ENCODE measurements at places on chromosomes 2 and 18.

DNA sequence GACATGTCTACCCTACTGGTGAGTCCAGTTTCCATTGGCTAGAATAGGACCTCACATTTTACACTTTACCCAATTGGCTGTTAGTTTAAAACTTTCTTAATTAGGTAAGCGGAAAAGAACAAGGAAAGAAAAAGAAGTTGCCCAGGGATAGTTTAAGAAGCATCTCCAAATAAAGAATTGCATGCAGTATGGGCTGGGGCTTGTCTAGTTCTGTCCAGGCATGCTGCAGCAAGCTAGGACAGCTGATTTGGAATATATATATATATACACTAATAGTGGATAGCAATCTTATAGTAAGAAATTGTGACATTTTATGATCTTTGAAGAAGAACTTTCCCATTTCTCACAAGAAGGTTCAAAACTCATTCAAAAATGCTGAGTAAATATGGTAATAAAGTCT lies 90.0 kb upstream of the ERBB4 start:
- DNase-seq = no peak

GRCh38 chr2:191877875-191878274 lies 31.0 kb upstream of the CAVIN2 start:
- no peak for DNase-seq

- no peak for DNase-seq
These were observed 116.4 kb downstream of the INO80D start for GRCh38 chr2:205969584-205969983.

- DNase-seq = no peak
These were observed 60.2 kb downstream of the DPP4 start for GRCh38 chr2:162013514-162014475.

DNA sequence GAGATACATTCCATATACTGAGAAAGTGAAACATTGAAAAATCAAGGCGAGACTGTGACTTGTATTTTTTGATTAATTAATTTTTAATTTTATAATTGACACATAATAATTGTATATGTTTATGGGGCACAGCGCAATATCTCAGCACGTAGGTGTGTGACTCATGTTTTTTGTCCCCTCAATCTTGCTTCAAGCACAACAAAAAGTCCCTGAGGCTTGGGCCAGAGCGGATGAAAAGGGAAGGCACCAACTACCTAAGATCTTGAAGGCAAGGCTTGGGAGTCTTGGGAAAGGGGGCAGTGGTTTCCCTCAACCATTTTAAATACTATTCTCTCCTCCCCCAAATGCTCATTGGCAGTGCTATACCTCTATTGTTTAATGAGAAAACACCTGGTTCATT lies 9.9 kb downstream of the SGPP2 start:
- DNase-seq = no peak

DNA sequence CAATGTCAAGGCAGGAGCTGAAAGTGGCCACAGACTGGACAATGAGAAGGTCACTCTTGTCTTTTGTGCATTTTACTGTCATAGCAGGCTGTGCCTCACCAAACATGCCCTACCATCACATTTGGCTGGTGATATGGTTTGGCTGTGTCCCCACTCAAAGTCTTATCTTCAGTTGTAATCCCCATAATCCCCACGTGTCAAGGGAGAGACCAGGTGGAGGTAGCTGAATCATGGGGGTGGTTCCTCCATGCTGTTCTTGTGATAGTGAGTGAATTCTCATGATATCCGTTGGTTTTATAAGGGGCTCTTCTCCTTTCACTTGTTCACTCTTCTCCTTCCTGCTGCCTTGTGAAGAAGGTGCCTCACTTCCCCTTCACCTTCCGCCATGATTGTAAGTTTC lies 49.6 kb upstream of the STPG4 start:
- DNase-seq = no peak

DNA sequence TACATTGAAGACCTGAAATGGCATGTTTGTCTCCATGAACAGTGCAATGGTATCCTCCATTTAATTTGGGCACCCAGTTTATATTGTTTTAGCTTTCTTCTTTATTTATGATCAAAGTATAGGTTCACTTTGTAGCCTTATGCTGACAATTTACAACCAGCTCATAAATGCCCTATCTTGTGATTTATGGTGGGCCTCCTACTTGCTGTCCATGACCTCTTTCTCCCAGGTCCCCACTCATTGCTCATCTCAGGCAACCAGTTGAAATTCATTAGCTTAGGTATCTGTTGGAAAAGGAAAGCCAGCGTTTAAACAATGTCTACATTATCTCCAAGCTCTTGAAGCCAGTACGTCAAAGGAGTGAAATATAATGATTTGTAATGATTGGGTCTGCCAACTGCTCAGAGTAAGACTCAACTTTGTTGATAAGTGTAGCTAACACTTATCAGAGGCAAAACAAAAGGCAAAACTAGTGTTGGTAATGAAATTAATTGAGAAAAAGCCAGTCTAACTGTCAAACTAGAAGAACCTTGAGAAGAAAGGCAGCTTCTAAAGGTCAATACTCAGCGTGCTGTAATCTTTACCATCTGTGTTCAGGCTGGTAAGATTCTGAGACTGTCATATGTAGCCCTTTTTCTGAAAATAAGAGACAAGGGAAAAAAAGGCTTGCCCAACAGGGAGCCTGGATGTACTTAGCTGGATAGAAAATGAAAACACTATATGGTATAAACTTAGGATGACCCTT lies 695.9 kb downstream of the EPHA4 start:
- DNase-seq = no peak

DNA sequence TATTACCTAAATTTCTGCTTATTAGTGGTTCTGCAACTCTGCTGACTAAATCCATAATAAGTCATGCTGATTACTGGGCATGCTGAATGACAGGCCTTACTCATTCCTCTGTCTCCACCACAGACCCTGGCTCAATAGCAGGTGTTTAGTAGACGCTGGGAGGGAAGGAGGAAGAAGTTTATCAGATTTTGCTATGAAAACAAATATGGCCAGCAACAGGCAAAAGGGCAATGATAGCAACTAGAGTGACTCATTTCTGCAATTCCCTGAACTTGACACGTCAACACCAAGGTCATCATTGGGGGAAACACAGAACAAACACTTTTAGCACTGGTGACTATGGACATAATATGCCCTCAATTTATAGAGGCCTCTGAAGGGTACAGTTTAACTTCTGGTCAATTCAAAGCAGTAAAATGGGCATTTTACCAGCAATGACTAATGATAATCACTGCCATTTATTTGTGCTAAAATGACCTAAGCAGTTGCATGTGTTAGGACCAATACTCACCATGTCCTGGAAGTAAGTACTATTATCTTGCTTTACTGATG lies 35.2 kb downstream of the TMEM163 start:
- DNase-seq = no peak

DNA sequence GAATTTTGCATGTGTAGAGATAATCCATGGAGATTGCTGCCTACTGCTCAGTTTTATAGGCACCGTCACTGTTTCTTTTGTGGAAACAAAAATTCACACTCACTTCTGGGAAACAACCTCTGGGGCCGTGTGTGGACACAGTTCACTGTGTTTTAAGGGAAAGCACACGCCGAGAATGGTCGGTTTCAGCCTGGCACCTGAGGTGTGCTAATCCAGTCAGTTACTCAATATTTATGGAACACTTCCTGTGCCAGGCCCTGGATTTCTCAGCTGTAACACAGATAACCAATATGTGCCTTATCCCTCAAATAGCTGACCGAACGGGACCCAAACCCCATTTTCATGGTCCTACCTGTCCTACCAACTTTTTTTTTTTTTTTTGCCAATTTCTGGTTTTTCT lies 179.6 kb downstream of the MGAT5 start:
- DNase-seq = no peak

DNA sequence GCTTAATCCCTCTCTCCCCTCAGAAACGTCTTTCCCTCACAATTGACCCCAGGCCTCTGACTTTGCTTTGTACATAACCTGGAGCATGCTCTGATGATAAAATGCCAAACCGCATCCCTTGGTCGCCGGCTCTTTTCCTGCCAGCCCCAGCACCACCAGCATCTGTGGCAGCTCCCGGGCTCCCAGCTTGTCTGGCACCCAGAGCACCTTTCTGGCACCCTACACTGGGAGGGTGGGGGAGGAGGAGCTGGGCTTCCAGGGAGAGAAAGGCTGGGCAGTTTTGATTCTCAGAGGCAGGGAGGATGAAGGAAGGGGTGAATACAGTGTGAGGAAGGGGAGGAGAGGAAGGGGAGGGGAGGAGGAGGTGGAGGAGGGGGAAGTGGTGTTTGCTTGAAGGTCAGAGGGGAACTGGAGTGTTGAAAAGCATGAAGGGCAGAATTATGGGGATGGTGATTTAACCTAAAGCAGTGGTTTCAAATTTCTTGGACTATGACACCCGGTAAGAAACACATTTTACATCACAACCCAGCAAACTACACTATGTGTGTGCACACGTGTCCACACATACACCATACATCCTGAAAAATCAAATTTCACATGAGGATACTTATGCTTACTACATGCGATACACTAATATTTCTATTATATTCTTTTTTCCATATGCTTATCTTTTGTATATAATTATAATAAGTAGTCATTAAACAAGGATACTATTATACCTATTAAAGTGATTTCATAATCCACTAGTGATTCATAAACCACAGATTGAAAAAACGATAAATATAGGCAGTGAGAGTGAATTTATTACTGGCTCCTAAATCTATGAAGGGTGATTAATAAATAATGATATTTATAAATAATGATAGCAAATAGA lies 30.0 kb upstream of the IGFBP2 start:
- no peak for DNase-seq

DNA sequence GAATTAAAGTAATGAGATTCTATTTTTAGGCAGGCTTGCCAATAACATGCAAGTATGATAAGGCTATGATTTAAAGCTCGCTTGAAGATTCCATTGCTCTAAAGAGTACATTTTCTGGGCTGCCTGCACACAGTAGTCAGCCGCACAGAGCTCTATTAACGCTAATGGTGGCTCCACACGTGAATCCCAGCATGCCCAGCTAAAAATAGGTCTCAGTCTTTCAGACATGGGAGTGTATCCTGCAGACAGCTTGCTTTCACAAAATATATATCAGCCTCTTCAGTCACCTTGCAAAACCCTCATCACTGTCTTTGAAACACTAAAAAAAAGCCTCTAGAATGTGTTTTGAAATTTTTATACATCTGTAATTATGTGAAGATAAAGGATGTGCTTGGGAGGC lies 418.1 kb downstream of the MTX2 start:
- DNase-seq = no peak

DNA sequence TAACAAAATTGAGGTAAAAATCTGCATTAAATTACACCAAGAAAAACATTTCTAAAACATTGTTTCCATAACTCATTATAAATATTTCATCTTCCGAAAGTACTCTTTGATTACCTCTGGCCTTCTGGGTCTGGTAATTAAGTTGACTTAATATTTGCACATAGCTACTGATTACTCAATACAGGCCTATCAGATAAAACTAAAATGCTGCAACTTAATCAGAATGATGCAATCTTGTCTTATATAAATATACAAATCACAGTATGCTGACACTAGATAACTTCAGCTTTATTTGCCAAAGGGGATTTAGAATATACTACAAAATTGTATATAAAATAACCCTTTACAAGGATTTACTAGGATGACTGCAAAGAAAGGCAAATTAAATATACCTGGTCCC lies 49.3 kb downstream of the SLC35F5 start:
- no peak for DNase-seq

GRCh38 chr2:157438863-157439823 lies 4.7 kb downstream of the CYTIP start:
- DNase-seq = no peak

GRCh38 chr2:46023165-46023854 lies 273.9 kb upstream of the EPAS1 start:
- DNase-seq = no peak

GRCh38 chr2:82795446-82795845 lies 1663.6 kb downstream of the SUCLG1 start:
- no peak for DNase-seq

DNA sequence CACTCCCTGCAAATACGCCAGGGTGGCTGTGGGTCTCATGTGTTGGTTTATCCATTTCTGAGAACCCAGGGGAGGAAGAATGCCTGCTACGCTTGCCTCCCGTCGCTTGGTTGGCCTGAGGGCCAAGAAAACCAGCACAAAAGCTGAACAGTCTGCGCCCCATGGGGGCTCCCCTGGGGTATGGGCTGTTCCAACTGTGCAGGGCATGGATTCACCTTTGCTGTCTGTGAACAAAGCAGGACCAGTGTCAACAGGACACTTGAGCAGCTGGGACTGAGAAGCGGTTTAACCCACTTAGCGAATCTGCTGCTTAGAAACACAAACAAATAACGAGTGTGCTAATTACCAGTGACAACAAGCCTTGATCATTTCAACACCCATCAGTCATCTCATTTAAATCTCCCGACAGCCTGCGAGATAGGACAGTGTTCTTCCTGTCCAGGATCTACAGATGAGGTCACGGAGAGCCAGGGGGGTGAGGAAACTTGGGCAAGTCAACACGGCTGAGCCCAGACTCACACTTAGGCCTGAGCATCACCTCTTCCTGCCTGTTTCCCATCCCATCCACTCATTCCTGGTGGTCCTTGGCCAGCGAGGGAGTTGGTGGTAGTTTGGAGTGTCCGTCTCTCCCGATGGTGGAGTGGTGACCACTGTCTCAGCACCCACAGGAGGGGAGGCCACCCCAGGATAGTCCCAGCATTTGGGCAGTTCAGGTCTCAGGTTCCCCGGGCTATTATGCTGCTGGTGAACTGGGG lies 111.6 kb upstream of the HAAO start:
- DNase-seq = peak; percentile 69

GRCh38 chr2:187541086-187542085 lies 12.8 kb downstream of the TFPI start:
- no peak for DNase-seq

DNA sequence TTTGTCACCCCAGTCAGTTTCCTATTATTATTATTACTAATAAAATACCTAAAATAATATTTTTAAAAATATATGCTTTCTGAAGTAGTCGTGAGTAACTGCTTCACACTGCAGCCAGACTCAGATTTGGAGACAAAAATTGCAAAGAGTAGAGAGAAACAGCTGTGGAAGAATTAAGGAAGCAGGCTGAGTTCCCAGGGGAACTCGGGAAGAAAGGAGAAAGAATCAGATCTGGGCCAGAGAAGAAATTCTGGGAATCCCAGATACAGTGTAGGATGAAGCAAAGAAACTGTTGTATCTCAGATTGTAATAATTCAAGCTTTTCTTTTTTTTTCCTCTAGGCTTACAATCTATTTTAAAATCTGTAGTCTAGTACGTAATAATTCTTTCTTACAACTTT lies 182.3 kb downstream of the FTCDNL1 start:
- DNase-seq = no peak

DNA sequence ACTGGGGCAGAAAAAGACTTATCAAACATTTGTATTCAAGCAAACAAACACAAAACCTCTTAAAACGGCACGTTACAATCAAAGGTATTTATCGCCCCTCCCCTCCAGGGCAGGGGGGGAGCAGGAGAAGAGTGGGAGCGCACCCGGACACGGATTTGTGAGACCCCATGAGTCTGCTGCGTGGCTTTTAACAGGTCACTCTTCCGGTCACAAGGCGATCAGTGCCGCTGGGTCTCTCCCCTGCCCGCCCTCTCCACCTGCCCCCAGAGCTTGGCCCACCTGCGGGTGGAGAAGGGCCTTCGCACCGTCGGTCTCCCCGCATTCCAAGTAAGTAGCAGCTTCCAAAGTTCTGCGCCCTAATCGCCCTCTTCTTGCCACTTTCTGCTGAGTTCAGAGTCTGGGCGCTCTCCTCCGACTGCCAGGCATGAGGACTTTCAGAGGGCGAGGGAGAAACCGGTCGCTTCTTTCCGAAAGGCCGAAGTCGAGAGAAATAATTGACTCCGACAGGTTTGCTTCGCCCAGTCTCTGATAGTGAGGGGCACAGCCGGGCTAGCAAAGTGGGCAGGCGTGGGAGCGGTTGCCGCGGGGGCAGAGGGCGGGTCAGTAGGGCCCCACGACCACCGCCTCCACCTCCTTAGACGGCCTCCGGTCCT lies 800 bp downstream of the RPRM start:
- DNase-seq = peak; percentile 63

- no peak for DNase-seq
These were observed 63.7 kb downstream of the ZNF532 start for GRCh38 chr18:58928386-58928785.
